Natural killer cell (primary cell): ENCODE measurements at places on chromosomes 4 and X.

GRCh38 chr4:123452616-123453015, 56.0 kb downstream of the SPRY1 start:
- DNase-seq, result no peak

- DNase-seq, result no peak
Measured at GRCh38 chrX:122739770-122740169, 444.3 kb upstream of the GRIA3 start.

GRCh38 chrX:42996861-42997260, 218.9 kb upstream of the PPP1R2C start:
- no peak for DNase-seq

DNA sequence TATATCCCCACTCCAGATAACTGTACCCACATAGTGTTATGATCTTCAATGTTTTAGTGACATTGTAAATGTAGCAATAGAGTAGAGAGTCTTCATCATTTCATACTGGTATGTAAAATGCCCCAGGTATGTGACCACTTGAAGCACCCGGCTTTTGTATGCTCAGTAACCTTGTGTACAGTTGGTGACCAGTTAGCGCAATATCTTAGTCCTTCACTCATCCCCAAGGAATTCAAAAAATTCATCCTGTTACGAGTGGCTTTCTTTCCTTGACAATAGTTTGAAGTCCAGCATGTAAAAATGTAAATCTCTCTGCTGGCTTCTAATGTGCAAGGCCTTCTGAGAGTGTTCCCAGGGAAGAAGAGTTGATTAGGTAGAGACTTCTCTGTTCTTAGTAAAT, 145.6 kb downstream of the ARX start:
- DNase-seq, result no peak

DNA sequence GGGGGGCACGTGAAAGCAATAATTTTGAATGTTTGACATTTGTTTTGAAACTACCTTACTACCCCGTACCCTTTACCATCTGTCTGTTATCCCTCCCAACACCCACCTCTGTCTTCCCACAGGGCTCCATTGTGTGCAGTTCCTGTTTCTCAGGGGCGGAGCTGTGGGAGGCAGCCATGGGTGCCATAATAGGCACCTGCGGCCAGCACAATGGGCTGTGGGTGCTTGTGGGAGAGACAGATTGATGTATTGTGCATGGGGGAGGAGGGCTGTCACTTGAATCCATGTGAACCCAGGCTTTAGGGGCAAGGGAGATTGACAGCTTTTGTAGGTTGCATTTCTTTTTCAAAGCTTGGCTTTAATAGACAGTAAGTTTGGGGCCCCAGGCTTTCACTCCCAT, 122.6 kb upstream of the CXorf66 start:
- DNase-seq, result no peak

GRCh38 chrX:98627645-98628044, 1743.9 kb downstream of the RPA4 start:
- no peak for DNase-seq

- no peak for DNase-seq
Measured at GRCh38 chrX:117701050-117701449, 415.6 kb downstream of the KLHL13 start.

DNA sequence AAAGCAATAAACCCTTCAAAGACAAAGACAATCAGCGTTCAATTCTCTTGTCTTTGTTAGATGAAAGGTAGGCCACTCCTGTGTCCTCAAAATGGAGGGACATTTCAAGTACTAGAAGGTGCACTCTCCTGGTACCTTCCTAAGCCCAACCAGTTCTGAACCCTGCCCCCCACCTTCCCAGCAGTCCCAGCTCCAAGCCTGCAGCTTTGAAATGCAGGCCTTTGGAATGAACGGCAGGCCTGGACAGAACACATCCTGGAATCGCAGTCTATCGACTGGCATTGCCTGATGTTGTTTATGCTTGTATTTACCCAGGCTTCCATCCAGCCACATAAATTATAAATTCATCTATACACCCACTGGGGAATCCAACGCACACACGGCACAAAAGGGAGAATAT, 47.4 kb downstream of the RASGEF1B start:
- DNase-seq, result no peak

DNA sequence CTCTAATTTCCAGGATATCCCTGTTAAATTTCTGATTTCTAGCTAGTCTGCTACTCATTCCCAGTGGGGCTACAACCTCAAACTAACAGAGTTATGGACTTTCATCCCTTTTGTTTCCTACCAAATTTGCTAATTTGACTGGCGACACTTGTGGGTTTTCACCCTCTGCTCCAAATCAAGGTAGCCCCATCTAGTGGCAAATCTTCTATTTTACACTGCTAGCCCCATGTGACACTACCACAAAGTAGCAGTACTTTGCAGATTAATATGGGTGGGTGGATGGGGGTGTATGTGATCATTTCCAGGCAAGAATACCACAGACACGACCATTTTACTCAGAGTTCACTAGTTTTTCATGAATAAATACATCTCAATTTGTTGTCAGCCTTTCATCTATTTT, 150.3 kb downstream of the MSL3 start:
- no peak for DNase-seq

DNA sequence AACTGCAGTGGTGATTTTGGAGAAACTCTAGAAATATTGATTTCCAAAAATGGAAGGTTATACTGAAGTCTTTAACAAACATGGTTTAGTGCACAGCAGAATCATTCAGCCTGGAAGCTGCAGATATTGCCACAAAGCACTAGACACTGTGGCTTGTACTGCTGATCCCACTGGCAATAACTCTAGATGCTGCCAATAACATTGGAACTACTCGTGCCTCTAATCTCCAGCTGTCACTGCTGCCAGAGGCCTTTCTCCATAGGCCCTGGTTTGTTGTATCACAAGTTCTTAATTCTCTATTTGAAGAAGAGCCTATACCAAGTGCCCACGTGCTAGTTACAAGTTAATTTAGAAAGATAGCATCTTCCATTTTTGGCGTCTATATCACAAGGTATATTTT, 19.3 kb downstream of the DMP1 start:
- DNase-seq, result no peak

- no peak for DNase-seq
Measured at GRCh38 chr4:140267576-140267975, 105.9 kb upstream of the SCOC start.
